Activated CD4-positive, alpha-beta T cell treated with anti-CD3 and anti-CD28 coated beads, Interleukin-2, amount 10 ng/mL, durations not matched to agents 24 days and 14 days (primary cell): ENCODE measurements at places on chromosomes 5 and 9. TPM values are rescaled to one million over a fixed set of nuclear protein-coding genes. Genes with fewer than 3 reads are reported as not detected.

The COL5A1 gene
- total RNA-seq: not detected in 2 replicates

The PCDHA1 gene
- not detected in 2 replicates for total RNA-seq

The GFPT2 gene
- 0.42 TPM in 1 of 2 replicates, not detected in the other for total RNA-seq

The LOX gene
- 0.05 TPM in 1 of 2 replicates, not detected in the other for total RNA-seq
